ENCODE measurements at places on chromosomes 7 and 10. TPM values are rescaled to one million over a fixed set of nuclear protein-coding genes. Genes with fewer than 3 reads are reported as not detected.

- no peaks in the 10 kb centered on the region for H3K36me3 ChIP-seq
- no peak overlapping the region for H3K4me3 ChIP-seq
- peaks cover 11% of the 10 kb centered on the region for H3K27me3 ChIP-seq
- H3K27ac ChIP-seq, result no peak overlapping the region
- DNase-seq, result no peak
Observed at GRCh38 chr10:69643779-69644657, 14.0 kb downstream of the FAM241B start.

The NRF1 gene
- polyA plus RNA-seq, result 6.3 TPM

- H3K27me3 ChIP-seq, result no peaks in the 10 kb centered on the region
- no peak overlapping the region for H3K27ac ChIP-seq
- H3K36me3 ChIP-seq, result peaks cover 21% of the 10 kb centered on the region
- H3K4me3 ChIP-seq, result no peak overlapping the region
- peaks cover 8% of the 10 kb centered on the region for H3K4me1 ChIP-seq
- no peak for DNase-seq
Observed at GRCh38 chr7:33091111-33091531, 18.1 kb downstream of the RP9 start.

GRCh38 chr10:131126321-131127137 is 185.0 kb downstream of the TCERG1L start:
- peaks cover 5% of the 10 kb centered on the region for H3K27me3 ChIP-seq
- peaks cover 6% of the 10 kb centered on the region for H3K4me1 ChIP-seq
- H3K4me3 ChIP-seq, result no peak overlapping the region
- no peaks in the 10 kb centered on the region for H3K36me3 ChIP-seq
- DNase-seq, result no peak
